ENCODE measurements at places on chromosomes 2 and 18.

GRCh38 chr18:42915299-42915698 lies 200.2 kb downstream of the RIT2 start:
- DNase-seq, result no peak

DNA sequence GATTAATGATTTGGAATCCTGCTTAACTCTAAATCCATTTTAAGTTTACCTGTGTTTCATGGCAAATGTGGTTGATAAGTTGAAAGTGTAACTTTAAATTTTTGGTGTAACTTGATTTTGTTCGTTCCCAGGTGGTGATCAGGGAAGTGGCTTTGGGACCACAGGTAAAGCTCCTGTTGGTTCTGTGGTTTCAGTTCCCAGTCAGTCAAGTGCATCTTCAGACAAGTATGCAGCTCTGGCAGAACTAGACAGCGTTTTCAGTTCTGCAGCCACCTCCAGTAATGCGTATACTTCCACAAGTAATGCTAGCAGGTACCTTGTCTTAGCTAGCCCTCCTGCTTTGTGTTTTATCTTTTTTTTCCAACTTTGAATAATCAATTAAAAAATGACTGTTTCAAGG lies 62.8 kb downstream of the AGFG1 start:
- no peak for DNase-seq

DNA sequence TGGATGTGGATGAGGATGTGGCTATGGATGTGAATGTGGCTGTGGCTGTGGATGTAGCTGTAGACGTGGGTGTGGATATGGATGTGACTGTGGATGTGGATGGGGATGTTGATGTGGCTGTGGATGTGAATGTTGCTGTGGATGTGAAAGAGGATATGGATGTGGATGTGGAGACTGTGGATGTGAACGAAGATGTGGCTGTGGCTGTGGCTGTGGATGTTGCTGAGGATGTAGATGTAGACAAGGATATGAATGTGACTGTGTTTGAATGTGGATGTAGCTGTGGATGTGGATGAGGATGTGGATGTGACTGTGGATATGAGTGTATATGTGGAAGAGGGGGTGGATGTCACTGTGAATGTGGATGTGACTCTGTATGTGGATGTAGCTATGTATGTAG lies 884.6 kb upstream of the CHAC2 start:
- no peak for DNase-seq

- DNase-seq, result no peak
These were observed 23.3 kb downstream of the GNLY start for GRCh38 chr2:85717308-85718008.

- DNase-seq, result peak; percentile 67
These were observed 89.1 kb downstream of the ZEB2 start for GRCh38 chr2:144430722-144431391.

DNA sequence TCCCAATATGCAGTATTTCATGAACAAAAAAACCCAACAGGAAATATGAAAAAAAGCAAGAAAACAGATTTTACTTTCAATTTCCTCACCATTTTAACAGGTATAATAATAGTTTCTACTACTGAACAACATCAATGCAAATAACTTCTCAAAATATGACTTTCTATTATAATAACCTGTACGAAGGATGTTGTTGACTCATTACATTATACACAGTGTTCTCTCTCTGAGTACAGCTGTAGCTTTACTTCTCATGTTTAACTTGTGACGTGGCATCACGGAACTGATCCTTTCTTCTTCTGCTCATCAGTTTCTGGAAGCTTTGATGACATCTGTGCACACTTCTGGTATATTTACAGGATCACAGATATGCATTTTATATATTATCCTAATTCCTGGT lies 40.0 kb downstream of the FAM228A start:
- no peak for DNase-seq

DNA sequence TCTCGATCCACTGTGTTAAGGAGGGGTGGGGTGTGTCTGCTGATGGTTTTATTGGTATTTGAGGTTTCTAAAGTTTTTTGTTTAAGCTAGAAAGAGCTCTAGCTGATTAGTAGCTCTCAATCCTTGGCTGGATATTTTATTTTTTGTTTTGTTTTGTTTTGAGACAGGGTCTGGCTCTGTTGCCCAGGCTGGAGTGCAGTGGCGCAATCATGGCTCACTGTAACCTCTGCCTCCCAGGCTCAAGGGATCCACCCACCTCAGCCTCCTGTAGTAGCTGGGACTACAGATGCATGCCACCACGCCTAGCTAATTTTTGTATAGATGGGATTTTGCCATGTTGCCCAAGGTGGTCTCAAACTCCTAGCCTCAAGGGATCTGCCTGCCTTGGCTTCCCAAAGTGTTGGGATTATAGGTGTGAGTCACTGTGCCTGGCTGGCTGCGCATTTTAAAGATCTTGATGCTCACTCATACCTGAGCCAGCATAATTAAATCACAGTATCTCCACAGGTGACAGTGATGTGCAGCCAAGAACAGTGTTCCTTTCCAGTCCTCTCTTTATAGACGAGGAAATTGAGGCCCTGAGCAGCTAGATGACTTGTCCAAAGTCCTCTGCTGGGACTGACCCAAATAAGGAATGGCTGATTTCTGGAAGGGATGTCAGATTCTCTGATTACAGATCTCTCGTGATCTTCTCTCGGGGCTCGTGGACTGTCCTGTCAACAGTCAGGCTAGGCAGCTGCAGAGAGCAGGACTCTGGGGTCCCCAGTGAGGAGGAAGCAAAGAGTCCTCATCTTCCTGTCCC lies 44.5 kb downstream of the SPTBN1 start:
- DNase-seq, result no peak

- no peak for DNase-seq
These were observed 320.1 kb upstream of the KYNU start for GRCh38 chr2:142557391-142557790.

DNA sequence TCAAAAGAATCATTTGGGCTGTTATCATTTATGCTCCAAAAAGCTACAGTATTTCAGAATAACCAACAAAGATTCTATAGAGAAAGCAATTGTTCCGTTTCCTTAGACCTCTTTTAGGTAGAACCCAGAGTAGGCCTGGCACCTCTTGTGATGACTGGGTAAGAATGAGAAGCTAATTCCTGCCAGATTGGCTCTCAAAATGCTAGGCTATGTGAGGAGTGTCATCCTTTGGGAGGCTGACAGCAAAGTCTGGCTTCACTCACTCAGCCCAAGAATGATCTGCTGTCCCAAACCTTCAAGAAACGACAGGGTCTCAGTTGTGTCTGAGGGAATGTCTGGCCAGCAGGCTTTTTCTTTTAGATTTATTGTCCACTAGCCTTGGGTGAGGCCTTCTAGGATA lies 4.5 kb downstream of the CERS6 start:
- no peak for DNase-seq

DNA sequence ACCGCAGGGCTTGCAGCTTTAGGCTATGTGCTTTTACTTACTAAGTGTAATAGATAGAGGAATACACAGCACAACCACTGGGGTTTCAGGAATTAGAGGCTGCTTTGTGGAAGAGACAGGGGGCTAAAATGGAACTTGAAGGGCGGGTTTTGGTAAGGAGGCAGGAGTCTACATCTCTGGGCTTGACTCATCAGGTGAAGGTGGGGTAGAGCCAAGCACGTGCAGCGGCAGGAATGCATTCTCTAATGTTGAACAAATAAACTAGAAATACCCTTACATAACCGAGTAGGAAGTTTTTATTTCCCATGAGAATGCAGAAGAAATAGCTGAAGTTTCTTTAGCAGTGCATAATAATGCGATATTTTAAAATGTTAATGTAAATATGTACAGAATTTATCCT lies 673.8 kb upstream of the SALL3 start:
- DNase-seq, result no peak

- DNase-seq, result no peak
These were observed 89.3 kb downstream of the CSRNP3 start for GRCh38 chr2:165558832-165559231.

- DNase-seq, result no peak
These were observed 51.5 kb upstream of the FRZB start for GRCh38 chr2:182917924-182918323.

DNA sequence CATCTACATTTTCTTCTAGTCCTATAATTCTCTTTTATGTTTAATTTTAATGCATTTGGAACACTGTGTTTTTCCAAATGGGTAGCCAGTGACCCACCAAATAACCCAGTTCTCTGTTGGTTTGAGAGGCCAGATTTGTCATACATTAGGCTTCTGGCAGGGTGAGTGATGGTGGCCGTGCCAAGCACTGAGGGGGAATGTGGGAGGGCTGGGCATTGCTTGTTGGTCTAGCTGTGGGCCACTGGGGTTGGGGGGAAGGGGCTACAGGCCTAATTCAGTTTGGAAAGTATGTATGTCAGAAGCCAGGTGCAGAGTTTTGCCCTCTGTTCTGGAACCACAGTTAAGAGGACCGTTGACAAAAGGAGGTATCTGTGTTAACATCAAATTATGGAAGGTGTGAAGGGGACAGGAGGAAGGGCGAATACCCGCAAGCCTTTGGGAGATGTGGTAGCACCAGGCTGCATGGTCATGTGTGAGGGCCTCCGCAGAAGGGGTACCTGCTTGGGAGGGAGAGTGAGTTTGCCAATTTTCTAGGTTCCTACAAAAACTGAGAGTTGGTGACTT lies 38.1 kb upstream of the SCLY start:
- DNase-seq, result no peak

- no peak for DNase-seq
These were observed 66.1 kb downstream of the ACSL3 start for GRCh38 chr2:222926915-222927314.

DNA sequence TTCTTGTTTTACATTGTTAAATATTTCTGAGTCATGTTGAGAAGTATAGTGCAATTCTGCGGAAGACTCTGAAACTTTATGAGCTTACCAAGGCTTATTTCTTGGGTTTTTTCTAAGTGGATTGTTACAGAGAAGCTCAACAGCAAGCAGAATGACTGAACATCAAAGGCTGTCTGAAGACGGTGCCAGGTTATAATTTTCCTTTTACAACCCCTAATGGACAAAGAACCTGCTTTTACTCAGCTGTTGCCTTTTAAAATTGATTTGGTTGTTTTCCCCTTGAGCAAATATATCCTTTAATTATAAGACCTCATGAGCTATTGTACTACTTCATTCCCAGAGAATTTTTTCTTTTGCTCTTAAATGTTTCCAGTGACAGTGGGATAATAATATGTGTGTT lies 41.6 kb downstream of the LAMA3 start:
- no peak for DNase-seq

DNA sequence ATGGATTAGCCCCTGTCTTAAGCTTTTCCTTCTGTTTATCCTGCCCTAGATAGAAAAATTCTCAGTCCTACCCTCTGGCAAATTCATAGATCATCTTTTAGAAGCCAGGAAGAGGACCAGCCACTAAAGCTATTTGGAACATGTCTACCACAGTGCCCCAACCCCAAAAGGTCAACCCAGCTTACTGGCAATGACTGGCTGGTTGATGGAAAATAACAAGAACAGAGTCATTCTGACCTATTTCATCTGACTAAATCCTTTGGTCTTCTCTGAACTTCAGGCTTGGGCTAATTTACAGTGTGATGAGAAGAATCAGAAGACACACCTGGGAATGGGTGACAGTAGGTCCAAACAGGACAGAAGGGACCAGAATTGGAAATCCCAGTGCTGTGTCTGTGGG lies 227.3 kb upstream of the CCDC68 start:
- no peak for DNase-seq

- DNase-seq, result no peak
These were observed 9.7 kb downstream of the RHBDD1 start for GRCh38 chr2:226845386-226846116.

- no peak for DNase-seq
These were observed 644 bp upstream of the QPCT start for GRCh38 chr2:37343537-37344434.

DNA sequence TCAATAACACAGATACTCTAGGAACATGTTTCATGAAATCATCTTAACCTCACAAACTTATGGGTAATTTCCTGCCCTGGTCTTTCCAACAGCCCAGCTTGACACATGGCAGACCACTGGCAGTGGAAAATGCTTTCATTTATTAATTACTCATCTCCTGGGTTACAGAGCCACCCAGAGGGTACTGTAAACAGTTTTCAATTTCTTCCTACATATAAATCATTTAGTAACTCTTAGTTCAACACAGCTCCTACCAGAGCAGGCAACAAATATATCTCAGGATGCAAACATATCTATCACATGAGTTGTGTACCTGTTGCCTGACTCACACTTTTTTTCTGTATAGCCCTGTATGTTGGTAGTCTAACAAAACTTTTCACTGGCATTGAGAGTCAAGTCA lies 99.2 kb upstream of the VRK2 start:
- DNase-seq, result no peak

DNA sequence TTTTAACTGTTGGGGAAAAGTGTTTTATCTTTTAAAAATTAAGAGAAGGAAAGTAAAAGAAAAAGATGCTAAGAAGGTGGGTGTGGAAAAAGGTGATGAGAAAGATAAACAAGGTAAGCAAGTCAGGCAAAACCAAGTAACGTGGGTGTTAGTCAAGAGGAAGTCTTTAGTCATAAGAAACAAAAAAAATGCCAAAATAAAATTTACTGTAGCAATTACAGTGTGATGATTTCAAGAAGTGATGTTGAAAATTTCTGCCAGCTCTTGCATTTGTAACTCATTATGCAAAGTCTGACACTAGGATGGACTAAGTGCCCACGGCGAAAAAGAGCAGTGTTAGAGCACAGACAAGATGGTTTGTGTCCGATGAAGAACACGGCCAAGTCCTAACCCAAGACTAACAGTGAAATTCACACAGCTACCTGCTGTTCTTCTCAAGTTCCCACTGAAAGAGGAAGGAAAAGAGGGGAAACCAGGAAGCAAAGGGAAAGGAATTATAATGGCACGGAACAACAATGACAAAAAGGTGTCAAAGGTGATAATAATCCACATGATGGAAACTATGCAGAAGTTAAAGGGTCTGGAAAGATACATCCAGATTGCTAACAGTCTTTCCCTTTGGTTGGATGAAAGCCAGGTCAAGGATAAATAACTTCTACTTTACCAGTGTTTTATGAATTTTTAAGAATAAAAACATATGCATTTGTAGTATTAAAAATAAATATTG lies 34.1 kb downstream of the NOL10 start:
- DNase-seq, result no peak

DNA sequence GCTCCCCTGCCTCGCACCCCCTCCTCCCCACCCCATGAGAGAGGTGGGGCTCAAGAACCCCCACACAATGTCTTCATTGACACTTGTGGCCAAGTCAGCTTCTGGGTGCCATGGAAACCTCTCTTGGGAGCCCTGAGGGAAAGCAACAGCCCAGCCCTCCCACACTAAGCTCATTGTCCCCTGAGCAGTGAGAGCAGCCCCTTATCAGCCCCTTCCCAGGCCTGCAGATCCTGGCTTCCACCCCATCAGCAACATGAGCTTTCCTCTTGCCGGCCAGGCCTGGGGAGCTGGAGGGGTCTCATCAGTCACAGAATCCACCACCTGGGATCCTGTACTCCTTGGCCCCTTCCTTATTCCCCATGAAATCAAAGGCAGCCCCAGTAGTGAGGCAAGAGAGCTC lies 107.8 kb upstream of the ST3GAL5 start:
- DNase-seq, result no peak

GRCh38 chr2:182186132-182186735 lies 200.6 kb downstream of the PPP1R1C start:
- no peak for DNase-seq
